ENCODE measurements at places on chromosomes 4 and X. TPM values are rescaled to one million over a fixed set of nuclear protein-coding genes. Genes with fewer than 3 reads are reported as not detected.

CACNA1F gene
- total RNA-seq = 0.47 TPM

PJA1 gene
- total RNA-seq = 54.9 TPM

GRCh38 chr4:152171556-152171955 lies 364.3 kb downstream of the FBXW7 start:
- DNase-seq = no peak
- H3K36me3 ChIP-seq = peaks cover 5% of the 10 kb centered on the region
- no peak overlapping the region for H3K4me3 ChIP-seq
- H3K27me3 ChIP-seq = peaks cover 4% of the 10 kb centered on the region
- H3K27ac ChIP-seq = no peak overlapping the region

FOXP3 gene
- 0.78 TPM for total RNA-seq

GRCh38 chr4:48261281-48261680 lies 8.4 kb downstream of the TEC start:
- no peaks in the 10 kb centered on the region for H3K4me1 ChIP-seq
- H3K36me3 ChIP-seq = no peaks in the 10 kb centered on the region
- H3K4me3 ChIP-seq = no peak overlapping the region
- DNase-seq = no peak
- no peaks in the 10 kb centered on the region for H3K27me3 ChIP-seq

GRCh38 chrX:24902806-24903205 lies 113.0 kb downstream of the ARX start:
- no peak overlapping the region for H3K4me3 ChIP-seq
- DNase-seq = no peak
- H3K36me3 ChIP-seq = no peaks in the 10 kb centered on the region
- H3K27ac ChIP-seq = no peak overlapping the region

CSAG2 gene
- not detected for total RNA-seq

NPY5R gene
- not detected for total RNA-seq

- peaks cover 3% of the 10 kb centered on the region for H3K36me3 ChIP-seq
- peaks cover 10% of the 10 kb centered on the region for H3K27me3 ChIP-seq
- peak overlapping the region; percentile 79 for H3K4me3 ChIP-seq
- DNase-seq = peak; percentile 43
- peaks cover 25% of the 10 kb centered on the region for H3K4me1 ChIP-seq
- peak overlapping the region; percentile 30 for H3K27ac ChIP-seq
Measured at GRCh38 chr4:52659722-52660261, 691 bp upstream of the USP46 start.

DNA sequence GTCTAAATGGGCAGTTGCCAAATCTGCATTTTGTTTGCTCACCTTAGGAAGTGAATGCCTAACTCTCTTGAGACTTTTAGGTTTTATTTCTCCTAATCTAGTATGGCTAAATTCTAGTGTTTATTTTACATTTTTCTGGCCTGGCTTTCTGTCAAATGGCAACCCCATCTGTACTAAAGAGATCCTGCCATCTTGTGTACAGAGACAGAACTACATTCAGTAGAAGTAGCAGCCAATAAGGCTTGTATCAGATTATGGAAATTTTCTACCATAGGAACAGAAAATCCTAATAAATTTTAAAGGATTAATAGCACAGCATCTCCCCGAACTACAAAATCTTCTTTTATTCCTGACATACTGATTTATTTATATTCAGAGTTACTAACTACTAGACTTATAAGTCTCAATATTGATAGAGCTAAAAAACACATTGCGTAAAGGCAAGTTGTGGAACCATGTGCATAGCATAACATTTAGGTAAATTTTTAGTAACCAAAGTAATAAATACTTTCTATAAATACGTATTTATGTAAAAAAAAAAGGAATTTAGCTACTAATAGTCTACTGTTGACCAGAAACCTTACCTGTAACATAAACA lies 45.5 kb downstream of the TMEM144 start:
- no peak overlapping the region for H3K4me3 ChIP-seq
- H3K27me3 ChIP-seq = no peaks in the 10 kb centered on the region
- H3K36me3 ChIP-seq = no peaks in the 10 kb centered on the region
- no peaks in the 10 kb centered on the region for H3K4me1 ChIP-seq
- no peak for DNase-seq
- no peak overlapping the region for H3K27ac ChIP-seq

- peaks cover 1% of the 10 kb centered on the region for H3K27me3 ChIP-seq
- no peak for DNase-seq
- H3K27ac ChIP-seq = no peak overlapping the region
- H3K4me3 ChIP-seq = no peak overlapping the region
- no peaks in the 10 kb centered on the region for H3K36me3 ChIP-seq
Measured at GRCh38 chrX:113033966-113034680, 193.5 kb upstream of the AMOT start.

Measured in glutamatergic neuron (in vitro differentiated cells).